ENCODE measurements at places on chromosomes 1 and 21.

DNA sequence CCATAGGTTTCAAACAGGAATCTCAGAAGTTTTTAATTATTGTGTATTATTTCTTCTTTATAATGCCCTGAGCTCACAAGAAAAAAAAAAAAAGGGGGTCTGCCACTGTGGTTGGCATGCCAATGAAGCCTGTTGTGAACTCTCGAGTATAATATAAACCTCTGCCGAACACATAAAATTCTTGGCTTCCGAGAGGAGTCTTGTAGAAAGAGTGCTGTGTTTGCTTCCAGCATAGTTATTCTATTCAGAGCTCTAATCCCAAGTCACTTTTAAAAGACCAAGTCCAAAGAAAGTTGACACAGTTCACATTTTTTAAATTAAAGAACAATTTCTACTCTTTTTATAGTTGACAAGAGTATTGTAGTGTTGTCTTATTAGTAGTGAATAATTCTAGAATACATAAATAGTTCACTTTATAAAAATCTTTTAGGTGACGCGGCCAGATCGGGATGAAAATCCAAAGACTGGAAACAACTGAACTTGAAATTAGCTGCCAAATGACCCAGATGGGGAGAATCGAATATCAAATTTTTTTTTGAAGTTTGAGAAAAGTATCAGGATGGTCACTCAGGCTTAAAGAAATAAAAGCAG is 293.2 kb downstream of the DUSP10 start:
- DNase-seq, result no peak

GRCh38 chr1:198741744-198742143 is 102.9 kb downstream of the PTPRC start:
- DNase-seq, result no peak

DNA sequence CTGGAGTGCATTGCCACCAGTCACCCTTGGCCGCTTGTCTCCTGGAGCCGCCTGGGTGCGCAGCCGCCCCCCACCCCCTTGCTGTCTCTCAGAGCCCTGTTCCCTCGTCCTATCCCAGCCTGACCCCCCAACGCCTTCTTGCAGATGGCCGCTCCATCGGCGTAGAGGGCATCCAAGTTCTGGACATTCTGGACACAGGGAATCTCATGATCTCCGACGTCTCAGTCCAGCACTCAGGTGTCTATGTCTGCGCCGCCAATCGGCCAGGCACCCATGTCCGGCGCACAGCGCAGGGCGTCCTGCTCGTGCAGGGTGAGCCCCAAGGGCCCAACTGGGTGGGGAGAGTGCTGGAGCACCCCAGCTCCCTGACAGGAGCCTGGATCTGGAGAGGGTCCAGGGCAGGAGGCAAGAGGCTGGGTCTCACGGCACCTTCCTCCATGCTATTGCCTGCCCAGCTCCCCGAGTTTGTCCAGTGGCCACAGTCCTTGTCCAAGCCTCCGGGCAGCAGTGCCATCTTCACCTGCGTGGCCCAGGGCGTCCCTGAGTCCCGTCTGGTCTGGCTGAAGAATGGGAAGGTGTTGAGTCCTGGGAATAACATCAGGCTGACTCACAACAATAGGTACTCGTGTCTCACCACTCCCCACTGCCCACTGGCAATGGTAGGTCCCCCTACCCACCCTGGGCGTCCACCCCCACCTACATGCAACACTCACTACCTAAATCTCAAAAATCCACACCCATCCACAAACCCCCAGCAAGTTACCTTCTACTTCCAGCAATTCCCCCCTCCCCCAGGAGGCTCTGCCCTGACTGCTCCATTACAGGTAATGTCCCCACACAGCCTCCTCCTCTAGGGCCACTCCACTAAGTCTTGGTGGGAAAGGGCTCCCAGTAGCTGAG is 24.6 kb downstream of the SLC27A3 start:
- no peak for DNase-seq

DNA sequence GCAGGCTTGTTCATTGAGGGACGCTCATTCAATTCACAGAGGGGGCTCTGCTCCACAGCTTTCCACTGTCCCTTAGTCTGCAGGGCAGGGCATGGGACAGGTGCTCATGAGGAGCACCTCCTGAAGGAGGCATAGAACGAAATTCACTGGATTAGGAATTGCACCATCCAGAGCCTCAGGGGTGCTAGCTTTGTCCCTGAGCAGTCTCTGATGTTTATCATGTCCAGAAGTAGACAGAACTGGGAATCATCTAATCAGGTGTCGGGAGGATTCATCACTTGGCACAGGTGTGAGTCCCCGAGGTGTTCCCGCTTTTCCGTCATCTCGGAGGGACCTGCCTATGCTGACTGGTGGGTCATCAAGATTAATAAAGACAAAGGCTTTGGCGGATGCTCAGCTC is 321.4 kb downstream of the AJAP1 start:
- no peak for DNase-seq

- no peak for DNase-seq
These were observed 7.8 kb downstream of the CELSR2 start for GRCh38 chr1:109256971-109257681.

- peak; percentile 40 for DNase-seq
These were observed 13.2 kb upstream of the MFN2 start for GRCh38 chr1:11967028-11967547.

DNA sequence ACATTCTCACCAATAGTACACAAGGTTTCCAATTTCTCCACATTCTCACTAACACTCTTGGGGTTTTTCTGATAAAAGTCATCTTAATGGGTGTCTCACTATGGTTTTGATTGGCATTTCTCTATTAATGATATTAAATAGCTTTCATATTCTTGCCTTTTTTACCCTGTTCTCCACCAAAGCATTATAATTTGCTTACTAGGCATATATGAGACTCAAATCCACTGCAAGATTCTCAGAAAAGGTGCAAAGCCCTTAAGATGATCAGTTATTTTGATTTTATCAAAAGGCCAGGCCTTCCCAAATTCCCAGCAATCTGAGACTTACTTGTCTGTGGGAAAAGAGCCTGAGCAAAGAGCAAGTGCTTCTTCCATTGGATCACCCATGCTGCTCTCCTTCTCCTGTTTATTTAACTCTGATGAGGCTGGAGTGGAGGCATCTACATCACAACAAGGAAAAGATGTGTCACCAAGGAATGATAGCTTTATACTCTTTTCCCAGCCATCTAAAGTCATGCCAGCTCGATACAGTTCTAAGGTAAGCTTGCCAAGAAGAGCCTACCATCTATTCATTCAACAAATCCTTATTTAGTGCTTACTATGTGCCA is 24.6 kb downstream of the CLSPN start:
- DNase-seq, result no peak

- DNase-seq, result no peak
These were observed 2.4 kb upstream of the FAM110D start for GRCh38 chr1:26156285-26157038.

GRCh38 chr1:24065304-24065703 is 46.6 kb downstream of the MYOM3 start:
- DNase-seq, result no peak

GRCh38 chr1:58722414-58722813 is 22.6 kb upstream of the MYSM1 start:
- DNase-seq, result no peak

DNA sequence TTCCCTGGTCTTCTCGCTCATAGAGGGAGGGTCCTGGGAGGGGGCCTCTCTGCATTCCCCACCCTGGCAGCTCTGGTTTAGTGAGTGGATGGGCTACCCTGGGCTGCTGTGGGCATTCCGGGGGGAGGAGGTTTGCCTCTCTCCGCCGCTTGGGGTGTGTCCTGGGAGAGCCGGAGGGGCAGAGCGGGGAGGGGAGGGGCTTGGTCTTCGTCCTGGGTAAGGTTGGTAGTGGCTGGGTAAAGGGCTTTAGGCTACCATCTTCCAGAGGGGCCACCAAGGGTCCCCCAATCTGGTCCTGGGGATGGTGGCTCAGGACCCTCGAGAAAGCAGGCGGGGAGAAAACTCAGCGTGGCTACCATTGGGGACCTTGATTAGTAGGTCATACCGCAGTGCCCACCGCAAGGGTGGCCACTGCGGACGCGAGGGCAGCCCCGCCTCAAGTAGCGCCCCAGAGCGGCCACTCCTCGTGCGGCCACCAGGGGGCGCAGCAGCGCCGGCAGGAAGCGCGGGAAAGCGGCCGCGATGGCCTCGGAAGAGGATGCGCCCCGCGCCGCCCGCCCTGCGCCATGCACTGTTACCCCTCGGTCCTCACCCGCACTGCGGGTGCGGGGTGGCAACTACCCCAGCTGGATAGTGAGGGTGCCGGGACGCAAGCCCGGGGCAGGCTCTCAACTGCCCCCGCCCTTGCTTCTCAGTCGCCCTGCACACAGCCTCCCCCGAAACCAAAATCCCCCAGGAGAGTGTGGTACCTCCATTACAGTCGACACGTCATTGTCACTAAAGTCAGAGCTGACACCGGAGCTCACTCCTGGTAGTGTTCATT is 44.1 kb upstream of the SLC25A33 start:
- DNase-seq, result no peak

GRCh38 chr1:234729561-234730474 is 119.8 kb upstream of the IRF2BP2 start:
- no peak for DNase-seq

DNA sequence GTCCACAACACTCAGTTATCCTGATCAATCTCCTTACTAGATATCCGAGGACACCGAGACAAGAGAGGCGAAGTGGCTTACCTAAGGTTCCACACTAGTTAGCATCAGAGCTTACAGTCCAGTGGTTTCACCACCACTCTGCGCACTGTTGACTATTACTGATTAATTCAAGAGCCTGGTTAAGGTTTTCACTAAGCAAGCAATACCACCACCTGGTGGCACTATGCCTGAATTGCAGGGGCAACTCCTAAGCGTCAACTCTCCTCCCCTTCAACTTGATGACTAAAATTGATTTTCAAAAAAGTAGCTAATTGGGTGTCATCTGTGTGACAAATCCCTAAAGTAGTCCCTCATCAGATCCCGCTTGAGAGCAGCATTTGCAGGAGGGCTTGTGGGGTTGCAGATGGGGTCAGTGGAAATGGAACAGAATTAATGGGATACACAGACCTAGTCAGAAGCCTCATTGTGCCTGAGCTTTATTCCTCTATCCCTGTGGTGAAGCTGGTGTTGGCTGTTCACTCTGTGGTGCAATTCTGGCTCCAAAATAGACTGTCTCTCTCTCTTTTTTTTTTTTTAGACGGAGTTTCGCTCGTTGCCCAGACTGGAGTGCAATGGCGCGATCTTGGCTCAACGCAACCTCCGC is 9.1 kb downstream of the TTC22 start:
- no peak for DNase-seq

DNA sequence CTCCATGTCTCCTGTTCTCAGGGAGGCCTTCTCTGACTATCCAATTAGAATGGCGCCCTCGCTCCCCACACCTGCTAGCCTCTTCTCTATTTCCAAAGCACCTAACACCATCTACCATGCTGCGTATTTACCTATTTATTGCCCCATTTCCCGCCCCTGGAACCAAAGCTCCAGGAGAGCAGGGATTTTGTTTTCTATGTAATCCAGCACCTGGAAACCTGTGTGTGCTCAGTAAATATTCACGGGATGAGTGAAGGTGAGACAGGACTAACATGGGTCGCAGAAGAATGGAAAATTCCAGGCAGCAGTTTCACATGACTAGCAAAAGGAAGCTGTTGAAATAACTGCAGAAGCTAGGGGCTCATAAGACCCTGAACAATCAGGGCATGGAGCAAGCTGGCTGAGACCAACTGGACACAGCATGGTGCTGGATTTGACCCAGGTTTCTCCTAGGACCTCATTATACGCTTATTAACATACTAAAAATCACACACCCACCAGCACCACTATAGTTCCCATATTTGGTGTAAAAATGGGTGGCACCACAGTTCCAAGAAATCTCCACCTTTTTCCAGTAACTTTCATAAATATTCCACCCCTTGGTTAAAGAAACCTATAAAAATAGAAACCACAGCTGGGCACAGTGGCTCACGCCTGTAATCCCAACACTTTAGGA is 15.1 kb upstream of the TENT5B start:
- DNase-seq, result peak; percentile 33

- no peak for DNase-seq
These were observed 717.3 kb downstream of the MRPL39 start for GRCh38 chr21:24890021-24890420.

DNA sequence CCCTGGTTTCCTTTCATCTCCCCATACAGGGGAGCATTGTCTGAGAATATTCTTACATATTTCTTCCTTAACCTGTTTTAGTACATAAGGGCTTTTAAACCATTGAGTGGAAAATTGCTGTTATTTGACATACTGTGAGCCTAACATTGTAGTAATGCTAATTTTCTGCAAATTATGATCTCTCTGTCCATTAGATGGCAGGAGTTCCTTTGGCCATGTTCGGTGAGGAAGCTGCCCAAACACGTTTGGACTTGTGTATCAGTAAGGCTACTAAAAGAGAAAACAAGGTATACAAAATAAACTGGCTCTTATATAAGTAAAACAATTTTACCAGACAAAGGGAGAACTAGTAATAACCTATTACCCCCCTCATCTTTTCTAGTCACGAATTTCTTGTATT is 29.2 kb downstream of the CDC7 start:
- no peak for DNase-seq

GRCh38 chr1:116164604-116165368 is 53.6 kb downstream of the MAB21L3 start:
- no peak for DNase-seq

GRCh38 chr1:52189898-52190480 is 48.1 kb downstream of the ZFYVE9 start:
- no peak for DNase-seq

GRCh38 chr1:17630048-17630830 is 90.7 kb downstream of the ARHGEF10L start:
- no peak for DNase-seq
